Stromal cell of bone marrow (primary cell): ENCODE measurements at places on chromosomes 6 and 20.

GRCh38 chr20:25573288-25574251 is 11.8 kb downstream of the NINL start:
- DNase-seq: peak; percentile 49

GRCh38 chr20:44609006-44609515 is 26.7 kb downstream of the PKIG start:
- no peak for DNase-seq

DNA sequence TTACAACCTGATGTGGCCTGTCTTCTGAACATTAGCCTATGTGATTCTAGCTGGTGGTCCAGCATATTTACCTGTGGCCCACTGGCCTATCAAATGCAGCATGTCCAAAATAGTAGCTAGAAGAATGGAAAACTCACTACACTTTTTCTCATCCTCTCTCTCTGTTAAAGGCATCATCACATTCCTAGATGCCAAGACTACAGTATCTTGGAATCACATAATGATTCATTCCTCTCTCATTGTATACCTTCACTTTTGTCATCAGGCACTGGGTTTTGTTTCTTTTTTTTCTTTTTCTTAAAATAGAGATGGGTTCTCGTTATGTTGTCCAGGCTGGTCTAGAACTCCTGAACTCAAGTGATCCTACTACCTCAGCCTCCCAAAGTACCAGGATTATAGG is 45.0 kb downstream of the FAM83B start:
- no peak for DNase-seq

DNA sequence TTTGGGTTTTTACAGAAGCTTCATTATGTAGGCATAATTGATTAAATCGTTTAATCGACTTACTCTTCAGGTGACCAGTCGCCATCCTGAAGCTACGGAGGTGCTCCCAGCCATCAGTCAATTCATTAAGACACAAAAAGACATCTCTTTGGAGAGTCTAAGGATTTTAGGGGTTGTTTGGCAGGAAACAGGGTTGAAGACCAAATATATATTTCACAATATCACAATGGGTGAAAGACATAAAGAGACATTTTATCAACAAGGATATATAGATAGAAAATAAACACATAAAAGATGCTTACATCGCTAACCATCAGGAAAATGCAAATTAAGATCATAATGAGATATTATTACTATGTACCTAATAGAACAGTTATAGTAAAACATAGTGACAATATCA is 104.0 kb upstream of the SIRPG start:
- DNase-seq: no peak

GRCh38 chr20:38159957-38160756 is 4.9 kb downstream of the TGM2 start:
- DNase-seq: no peak

- no peak for DNase-seq
Observed at GRCh38 chr6:2132416-2132815, 113.0 kb downstream of the GMDS start.

- peak; percentile 84 for DNase-seq
Observed at GRCh38 chr6:56374841-56375369, 127.5 kb upstream of the COL21A1 start.

DNA sequence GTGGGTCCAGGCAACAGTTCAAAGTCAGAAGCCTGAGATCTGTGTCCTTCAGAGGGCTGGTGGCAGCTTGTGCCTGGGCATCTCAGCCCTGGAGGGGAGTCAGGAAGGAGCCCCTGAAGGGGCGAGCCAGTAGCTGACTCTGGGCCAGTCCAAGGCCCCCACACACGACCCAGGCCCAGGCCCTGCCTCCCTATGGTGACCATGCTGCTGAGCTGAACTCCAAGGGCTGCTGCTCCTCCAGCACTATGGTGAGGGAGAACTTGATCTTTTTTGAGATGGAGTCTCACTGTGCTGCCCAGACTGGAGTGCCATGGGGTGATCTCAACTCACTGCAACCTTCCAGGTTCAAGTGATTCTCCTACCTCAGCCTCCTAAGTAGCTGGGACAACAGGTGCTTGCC is 15.2 kb upstream of the CST3 start:
- DNase-seq: no peak

DNA sequence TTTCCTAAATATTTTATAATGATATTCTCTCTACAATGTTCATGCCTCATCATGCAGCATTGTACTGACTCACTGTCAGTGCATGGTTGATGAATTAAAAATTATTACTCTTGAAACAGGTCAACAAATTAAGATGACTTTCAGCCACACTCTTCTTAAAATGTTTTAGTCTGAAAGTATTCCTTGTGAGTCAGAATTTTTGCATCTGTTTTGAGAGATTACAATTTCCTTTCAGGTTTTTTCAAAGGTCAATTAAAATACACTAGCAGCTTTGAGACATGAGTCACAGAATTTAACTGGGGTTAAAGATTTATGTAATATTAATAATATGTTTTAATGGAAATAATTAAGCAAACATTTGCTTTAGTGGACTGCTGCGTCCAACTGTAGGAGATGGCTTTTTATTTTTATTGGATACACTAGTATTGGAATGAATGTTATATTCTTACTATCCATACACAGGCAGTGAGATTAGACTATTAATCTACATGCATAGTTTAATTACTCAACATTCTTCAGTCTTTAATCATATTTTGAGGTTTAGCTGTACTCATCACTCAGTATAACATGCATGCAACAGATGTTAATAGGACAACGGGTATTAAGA is 9.7 kb downstream of the COL12A1 start:
- no peak for DNase-seq

GRCh38 chr6:124742971-124743370 is 219.3 kb upstream of the RNF217 start:
- DNase-seq: no peak

GRCh38 chr6:25788305-25788922 is 33.9 kb downstream of the SLC17A4 start:
- peak; percentile 22 for DNase-seq
